ENCODE measurements at places on chromosomes 6 and 20.

- DNase-seq = no peak
These were observed 16.6 kb downstream of the BEND3 start for GRCh38 chr6:107098436-107099307.

- DNase-seq = peak; percentile 38
These were observed 48.5 kb downstream of the FNDC1 start for GRCh38 chr6:159217595-159218275.

GRCh38 chr6:14211562-14211942, 94.0 kb downstream of the CD83 start:
- DNase-seq = peak; percentile 11

DNA sequence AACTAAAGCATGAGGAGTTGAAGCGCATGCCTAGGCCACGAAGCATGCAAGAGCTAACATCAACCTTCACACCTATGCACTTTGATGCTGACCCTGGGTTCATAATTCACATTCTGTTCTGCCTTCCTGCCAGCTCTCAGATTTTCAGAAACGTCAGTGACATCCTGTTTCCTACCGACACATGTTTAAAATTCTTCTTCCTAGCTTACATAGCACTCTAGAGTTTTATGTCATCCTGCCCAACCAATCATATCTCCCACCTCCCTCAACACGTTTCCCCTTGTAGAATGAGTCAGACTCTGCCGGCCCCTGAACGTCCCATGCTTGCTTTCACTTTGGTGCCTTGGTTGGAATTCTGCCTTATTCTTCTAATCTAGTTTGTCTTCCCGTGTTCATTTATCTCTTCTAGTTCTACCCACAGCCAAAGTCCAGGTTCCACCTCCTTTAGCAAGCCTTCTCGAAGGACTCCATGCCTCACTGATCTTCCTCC, 97.2 kb upstream of the MAP7 start:
- no peak for DNase-seq

- DNase-seq = no peak
These were observed 652.7 kb downstream of the PHF3 start for GRCh38 chr6:64288351-64288750.

DNA sequence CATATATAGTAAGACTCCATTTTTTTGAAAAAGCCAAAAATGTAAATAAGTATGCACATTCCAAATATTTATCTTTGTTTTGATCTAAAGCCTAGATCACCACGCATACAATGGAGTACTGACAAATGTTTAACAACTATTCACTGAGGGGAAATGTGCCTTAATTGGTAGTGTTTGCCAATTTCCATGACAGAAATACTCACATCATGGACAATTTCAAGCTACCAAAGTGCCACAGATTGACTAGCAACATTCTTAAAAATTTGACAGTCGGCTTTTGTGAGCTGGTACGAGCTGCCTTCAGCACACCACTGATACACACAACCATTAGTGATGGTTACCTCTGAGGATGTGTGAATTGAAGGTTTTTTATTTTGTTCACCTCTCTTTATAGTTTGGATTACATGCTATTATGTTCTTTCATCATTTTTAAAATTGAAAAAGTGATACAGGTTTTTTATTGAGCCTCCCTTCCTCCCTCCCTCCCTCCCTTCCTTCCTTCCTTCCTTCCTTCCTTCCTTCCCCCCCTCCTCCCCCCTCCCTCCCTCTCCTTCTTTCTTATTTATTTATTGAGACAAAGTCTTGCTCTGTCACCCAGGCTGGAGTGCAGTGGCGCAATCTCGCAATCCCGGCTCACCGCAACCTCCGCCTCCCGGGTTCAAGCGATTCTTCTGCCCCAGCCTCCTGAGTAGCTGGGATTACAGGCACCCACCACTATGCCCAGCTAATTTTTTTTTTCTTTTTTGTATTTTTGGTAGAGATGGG, 19.2 kb downstream of the SMPDL3A start:
- DNase-seq = no peak

DNA sequence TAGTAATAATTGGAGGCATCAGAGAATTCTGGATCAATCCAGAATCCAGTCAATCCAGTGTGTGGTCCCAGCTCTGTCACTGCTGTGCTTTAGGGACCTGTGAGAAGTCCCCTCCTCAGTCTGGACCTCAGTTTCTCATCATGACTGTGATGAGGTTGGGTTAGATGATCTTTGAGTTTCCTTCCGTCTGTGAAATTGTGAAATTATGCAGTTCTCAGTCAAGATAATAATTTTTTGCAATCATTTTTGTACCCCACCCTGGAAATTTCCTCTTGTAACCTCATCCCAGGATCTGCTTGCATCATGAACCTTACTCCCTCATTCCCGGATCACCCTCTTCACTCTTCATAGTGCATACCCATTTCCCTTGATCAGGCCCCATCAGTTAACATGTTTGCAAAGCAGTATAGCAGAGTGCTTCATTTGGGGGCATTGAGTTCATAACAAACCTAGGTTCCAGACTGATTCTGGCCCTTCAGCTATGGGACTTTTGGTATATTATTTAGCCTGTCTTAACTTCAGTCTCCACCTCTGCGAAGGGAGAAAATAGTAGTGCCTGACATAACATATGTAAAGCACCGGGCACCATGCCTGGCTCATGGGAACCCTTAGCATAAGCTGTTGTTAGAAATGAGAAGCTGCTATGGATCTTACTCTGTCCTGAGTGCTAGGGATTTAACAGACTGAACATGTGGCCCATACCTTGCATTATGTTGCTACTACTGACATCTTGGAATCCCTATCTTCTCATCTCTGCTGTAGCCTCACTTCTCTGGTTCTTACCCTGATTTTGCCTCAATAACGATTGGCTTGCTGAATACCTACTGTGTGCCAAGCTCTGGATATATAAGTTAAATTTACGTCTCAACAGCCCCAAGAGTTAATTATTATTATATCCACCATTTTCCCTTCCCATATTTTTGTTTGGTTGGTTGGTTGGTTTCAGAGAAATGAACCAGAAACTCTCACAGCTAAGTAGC, 1.3 kb downstream of the ZNF76 start:
- DNase-seq = no peak

DNA sequence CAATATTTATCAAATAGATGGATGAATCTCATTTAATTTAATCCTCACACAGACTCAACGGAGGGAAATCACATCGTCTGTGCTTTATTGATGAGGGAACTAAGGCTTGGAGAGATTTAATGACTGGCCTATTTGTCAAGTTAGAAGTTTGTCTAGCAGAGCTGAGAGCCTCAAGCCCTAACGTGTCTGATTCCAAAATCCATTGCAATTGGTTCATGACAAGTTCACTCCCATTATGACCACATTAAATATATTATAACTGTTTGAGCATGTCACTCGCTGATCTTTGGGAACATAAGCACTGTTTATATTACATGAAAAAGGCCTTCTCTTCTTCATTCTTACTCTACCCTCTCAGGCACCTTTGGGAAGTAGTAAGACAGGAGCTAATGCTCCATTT, 89.4 kb upstream of the SIRPA start:
- no peak for DNase-seq

DNA sequence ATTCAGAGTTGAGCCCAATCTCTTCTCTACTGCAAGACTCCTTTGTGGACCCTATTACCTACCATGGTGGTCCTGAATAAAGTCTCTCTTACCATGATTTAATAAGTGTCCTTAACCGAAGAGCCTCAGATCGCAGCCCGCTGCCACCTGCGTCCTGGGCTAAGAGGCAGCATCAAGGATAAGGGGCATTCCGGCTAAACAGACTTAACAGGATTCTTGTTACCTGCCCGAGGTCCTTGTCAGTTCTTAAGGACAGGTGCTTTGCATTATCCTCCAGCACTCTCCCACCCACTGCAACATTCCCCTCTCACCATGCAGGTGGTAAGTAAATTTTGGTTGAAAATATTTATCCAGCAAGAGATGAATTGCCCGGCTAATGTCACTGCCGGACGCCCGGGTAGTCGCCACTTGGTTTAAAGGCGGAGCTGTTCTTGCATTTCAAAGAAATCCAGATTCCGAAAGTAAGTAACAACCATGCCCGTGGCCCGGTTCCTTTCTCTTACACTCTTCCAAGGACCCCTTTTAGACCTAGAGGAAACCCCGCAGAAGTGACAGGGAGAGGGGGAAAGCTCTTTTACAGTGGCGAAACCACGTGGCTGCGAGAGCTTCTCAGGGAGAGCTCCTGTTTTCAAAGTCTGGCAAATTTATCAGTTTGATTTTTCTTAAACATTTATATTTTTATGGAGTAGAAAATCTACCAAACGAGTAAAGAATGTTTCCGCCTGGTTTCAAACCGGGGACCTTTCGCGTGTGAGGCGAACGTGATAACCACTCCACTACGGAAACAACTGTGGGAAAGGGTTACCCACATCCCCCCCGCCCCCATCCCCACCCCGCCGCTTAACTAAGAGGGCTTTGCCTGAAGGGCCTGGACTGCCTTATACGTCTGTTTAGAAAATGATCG, 41.9 kb upstream of the PRSS16 start:
- no peak for DNase-seq

- no peak for DNase-seq
These were observed 18.7 kb downstream of the BPHL start for GRCh38 chr6:3137057-3137777.

GRCh38 chr6:98203170-98203806, 631.1 kb upstream of the POU3F2 start:
- DNase-seq = no peak

Data from NCI-H524 treated with DMSO at 0.1 percent for 48 hours (cell line).